Activated CD4-positive, alpha-beta T cell treated with anti-CD3 and anti-CD28 coated beads for 24 hours (primary cell): ENCODE measurements at places on chromosomes 4 and X.

DNA sequence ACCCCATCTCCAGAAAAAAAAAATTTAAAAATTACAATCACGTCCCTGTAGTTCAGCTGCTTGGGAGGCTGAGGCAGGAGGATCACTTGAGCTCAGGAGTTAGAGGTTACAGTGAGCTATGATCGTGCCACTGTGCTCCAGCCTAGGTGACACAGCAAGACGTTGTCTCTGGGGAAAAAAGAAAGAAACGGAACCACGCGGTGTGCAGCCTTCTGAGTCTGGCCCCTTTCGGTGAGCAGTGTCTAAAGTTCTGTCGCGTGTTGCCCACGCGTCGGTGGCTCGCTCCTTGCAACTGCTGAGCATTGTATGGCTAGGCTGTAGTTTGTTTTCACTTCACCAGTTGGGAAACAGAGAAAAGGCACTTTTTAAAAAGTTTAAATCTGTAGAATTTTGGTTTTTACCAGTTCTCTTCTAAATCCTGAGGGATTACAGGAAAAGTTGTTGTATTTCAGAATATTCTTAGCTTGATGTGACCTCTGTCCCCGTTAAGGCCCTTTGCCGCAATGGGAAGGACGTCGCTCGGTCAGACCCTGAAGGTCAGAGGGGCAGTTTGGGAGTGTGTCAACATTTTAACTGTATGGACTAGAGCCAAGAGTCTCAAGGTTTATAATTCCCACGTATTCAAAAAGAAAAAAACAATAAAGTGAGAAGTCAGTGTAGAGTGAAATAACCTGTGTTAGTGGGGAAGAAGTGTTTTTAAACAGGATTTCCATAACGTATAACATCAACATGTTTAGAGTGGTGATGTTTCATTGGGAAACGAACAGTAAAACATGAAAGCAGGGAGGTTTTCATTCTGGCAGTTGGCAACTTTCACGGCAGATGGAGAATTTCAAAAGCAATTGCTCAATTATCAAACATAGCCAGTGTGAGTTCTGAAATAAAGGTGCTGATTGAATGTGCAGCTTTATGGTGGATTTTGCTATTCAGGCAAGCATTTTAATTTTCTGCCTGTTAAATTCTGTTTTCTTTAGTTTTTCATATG, 45.8 kb upstream of the MSANTD1 start:
- peak; percentile 25 for DNase-seq

DNA sequence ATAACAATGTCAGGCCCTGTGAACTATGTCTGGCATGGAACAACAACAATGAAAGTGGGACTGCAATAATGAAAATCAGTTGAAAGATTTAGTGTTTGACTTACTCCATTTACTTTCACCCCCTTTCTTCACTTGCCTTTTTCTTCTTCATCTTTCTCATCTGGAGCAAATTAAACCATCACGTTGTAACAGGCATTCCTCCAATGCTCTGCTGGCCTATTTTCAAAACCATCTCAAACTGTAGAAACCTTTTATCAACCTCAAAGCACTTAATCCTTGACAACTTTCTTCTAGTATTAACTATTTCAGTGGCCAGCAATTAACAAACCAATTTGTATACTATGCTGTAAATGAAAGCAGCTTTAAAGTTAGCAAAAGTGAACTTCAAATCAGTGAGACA, 8.3 kb downstream of the KLHL13 start:
- DNase-seq: no peak

- DNase-seq: no peak
Measured at GRCh38 chr4:36026348-36026880, 217.9 kb downstream of the ARAP2 start.

DNA sequence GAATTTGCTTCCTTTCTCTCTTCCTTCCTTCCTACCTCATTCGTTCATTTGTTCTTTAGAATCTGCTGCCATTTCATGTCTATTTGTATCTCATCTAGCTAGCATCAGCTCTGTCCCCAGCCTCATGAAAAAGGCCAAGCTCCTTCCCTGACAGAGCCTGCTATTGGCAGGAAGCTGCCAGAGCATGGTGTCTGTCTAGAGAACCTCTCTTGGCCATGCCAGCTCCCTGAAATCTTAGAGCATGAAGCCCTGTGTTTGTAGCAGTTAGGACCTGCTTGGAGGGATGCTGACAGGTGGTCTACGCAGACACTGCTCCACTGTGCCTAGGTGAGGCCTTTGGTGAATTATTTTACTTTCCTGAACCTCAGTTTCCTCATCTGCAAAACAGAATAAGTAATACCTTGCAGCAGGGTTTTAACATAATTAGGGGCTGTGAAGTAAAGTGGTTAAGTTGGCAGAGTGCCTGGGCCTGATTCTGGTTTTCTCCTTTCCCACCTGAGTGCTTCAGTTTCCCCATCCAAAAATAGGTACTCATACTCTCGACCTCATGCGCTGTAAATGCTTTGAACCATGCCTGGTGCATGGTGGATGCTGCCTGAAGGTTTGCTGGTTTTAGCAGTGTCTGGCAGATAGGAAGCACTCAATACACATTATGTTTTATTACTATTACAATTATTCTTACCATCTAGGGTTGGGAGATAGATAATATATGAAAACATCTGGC, 4.7 kb downstream of the PTTG2 start:
- DNase-seq: no peak

- DNase-seq: no peak
Measured at GRCh38 chr4:2436301-2436700, 17.5 kb downstream of the CFAP99 start.

DNA sequence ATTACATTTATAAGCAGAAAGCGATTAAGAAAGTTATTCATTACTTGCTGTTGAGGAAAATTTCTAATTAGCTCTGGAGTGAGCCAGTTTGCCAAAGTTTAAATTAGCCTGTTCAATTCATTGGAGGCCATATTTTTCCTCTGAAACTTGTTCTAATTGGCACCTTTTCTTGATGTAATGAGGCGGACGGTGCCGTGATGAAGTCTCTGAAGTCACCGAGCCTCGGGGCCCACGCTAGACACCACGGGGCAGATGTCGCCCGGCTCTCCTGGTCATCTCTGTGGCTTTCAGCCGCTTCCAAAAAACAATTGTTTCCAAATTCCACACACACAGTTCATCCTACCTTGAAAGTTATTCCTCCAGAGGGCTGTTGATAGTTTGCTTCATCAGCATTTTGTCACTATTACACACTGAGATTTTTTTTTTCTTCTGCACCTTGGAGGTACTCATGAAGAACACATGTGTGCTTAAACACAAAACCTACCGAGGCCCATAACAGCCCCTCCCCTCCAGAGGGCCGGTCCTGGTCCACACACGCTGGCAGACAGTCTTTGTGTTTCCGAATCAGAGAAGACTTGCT, 3.9 kb upstream of the CTAG2 start:
- no peak for DNase-seq
